ENCODE measurements at places on chromosomes 5 and 9.

GRCh38 chr9:3032898-3033297 is 189.0 kb upstream of the PUM3 start:
- no peak for DNase-seq

- DNase-seq, result no peak
These were observed 36.9 kb downstream of the HAVCR1 start for GRCh38 chr5:157022024-157022423.

GRCh38 chr9:126860757-126861466 is 473 bp downstream of the ZBTB34 start:
- DNase-seq, result no peak

DNA sequence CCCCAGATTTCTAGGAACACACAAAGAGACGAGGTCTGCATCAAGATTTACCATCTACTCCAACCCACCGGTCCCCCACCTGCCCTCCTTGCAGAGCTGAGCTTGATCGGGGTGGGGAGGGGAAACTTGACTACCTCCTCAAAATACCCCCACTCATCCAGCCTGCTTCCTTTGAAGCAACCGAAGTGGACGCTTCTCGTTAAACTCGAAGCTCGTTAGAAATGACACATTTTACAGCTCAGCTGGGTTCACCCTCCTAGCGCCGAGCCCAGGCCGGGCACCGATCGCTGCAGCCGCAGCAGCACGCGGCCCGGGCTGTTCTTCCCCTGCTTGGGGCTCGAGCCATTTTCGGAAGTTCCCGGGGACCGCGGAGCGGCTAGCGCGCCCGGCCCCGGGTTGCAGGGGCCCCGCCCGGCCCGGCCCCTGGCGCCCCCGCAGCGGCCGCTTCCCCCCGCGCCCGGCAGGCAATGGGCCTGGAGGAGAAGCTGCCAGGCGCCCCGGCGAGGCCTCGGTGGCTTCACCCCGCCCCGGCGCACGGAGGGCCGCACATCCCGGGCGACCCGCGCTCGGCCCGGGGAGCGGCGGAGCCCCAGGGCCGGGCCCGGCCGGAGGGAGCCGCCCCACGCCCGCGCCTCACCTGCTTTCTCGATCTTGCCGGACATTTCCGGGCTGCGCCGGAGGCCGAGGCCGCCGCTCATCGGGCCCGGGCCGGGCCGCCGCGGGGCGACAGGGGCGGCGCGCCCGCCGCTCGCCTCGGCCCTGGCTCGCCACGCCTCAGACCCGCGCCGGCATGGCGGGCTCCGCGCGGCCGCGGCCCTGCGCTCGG is 530 bp downstream of the RAPGEF1 start:
- no peak for DNase-seq

DNA sequence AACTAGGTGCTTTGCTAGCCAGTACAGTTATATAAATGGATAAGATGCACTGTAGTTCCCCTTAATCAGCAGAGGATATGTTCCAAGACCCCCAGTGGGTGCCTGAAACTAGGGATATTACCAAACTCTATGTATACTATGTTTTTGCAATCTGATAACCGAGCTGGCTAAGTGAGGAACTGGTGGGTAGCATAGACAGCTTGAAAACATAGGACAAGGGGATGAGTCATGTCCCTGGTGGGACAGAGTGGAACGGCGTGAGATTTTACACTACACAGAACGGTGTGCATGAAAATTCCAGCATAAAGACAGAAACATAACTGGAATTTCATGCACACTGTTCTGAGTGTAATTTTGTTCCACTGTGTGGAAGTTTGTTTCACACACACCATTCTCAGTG is 86.9 kb downstream of the BASP1 start:
- DNase-seq, result no peak

- DNase-seq, result no peak
These were observed 122.7 kb downstream of the ARL15 start for GRCh38 chr5:54187694-54188093.

- DNase-seq, result no peak
These were observed 56.2 kb downstream of the ACER2 start for GRCh38 chr9:19464764-19465585.

GRCh38 chr5:72067682-72068470 is 39.4 kb upstream of the MAP1B start:
- no peak for DNase-seq

GRCh38 chr9:93810028-93810971 is 144.9 kb downstream of the BARX1 start:
- DNase-seq, result no peak

DNA sequence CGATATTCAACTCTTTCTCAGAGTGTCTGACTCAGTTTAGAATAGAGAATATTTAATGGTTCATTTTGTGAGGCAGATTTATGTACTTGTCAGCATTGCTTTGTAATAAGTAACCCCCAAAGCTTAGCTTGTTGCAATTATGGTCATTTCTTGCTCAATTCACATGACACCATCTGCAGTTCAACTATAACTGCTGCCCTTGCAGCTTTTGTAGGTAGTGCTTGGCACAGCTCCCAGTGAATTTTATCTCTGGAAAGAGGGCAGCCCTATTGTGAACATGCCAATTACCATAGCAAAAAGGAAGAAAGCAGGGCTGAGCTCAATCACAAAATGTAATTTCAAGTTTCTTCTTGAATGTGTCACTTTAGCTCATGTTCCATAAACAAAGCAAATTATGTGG is 1587.7 kb upstream of the ACO1 start:
- no peak for DNase-seq

DNA sequence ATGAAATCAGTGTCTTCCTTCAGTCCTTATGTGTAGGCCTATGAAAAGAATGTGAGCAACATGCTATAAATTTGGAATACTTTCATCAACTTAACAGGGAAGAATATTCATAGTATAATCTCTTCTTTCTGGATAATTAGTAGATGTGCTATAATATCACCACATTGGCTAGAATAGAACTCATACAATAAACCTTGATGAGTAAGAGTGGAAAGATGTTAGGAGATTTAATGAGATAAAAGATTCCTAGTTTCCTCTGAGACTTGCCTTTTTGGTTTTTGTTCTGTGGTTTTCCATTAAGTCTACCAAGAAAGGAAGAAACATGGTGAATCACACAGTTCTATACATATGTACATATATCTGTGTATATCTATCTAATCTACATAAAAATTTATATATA is 301.8 kb upstream of the PRR16 start:
- no peak for DNase-seq

- no peak for DNase-seq
These were observed 14.0 kb upstream of the RNU6ATAC start for GRCh38 chr9:134178394-134178767.

GRCh38 chr5:67310169-67310568 is 113.6 kb upstream of the CD180 start:
- no peak for DNase-seq

GRCh38 chr9:90340421-90340820 is 302.2 kb downstream of the DIRAS2 start:
- DNase-seq, result no peak

GRCh38 chr5:142915813-142916424 is 145.7 kb downstream of the ARHGAP26 start:
- no peak for DNase-seq

- DNase-seq, result no peak
These were observed 57.4 kb downstream of the LHFPL2 start for GRCh38 chr5:78591138-78591612.

DNA sequence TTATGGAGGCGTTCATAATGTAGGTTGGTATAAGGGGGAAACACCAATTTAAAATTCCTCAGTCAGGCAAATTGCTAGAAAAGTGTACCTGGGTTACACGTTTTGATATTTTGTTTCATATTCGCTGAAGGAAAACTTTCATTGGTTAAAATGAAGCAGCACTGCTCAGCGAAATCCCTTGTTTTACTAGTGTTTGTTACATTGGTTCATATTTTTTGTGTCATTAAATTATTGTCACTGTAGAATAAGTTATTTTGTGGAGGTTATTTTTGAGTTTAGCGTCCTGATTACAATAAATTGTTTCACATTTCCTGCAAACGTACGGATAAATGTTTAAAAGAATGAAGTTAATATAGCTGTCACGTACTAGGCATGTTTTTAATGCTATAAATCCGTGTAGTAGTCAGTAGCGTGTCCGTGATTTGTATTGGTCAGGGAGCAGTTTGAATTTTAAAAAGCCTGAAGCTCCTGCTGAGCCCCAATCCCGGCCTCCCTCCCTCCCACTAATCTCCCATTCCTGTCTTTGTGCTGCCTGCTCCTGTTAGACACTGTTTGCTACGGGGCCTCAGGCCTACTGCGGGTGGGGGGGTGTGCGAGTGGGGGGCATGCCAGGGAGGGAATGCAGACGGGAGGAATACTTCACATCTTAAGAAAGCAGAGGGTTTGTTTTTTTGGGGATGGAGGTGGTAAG is 2.0 kb downstream of the NIPBL start:
- no peak for DNase-seq

DNA sequence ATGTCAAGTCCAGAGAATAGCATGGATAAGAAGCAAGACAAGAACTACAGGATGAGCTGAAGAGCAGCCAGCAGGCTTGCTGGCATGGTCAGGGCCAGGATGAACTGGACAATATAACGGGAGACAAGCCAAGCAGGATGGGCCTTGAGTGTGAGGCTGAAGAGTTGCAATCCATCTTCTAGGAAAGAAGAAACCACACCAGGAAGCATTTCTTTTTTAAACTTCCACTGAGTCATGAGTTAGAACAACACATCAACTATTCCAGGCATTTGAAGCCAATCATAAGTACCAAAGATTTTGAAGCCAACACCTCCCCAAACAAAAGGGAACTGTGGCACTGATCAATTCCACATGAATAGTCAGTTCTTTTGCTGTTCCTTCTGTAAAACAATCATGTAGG is 27.3 kb downstream of the SLC31A2 start:
- DNase-seq, result no peak

DNA sequence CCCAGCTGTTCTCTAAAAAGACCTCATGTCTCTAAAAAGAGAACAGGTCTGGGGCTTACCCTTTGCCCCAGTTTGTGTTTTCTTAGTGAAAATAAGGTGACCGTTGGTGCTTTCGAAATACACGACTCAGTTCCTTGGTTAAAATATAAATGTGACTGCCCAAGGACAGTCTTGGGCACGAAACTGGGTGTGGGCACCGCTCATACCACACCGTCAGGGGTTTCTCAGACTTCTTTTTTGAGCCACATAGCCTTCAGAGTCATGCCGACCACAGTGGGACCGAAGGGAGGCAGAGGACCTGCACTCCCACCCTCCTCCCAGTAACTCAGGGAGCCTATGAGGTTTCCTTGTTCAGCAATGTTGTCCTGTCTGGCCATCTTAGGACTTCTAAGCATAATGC is 6.5 kb downstream of the SNX18 start:
- DNase-seq, result no peak

DNA sequence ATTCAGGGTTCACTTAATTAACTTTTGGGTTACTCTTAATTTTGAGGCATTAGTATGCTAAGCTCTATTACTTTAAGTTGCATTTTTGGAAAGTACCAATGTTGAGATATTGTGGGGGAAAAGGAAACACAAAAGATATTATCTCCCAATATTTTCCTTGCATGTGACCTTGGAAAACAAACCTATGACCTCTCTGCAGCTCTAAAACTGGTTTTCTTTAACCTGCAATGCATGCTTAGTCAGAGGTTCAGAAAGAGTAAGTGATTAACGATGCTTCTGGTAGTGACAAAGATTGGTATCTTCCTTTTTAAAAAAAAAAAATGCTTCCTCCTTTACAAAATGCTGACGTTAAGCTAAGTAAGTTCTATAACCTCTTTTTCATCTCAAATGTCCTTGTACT is 44.9 kb upstream of the CDH18 start:
- DNase-seq, result no peak

GRCh38 chr5:115531787-115532367 is 12.7 kb downstream of the FEM1C start:
- DNase-seq, result no peak
